Activated T-cell treated with anti-CD3 and anti-CD28 coated beads, Interleukin-2, amount 50 U/mL, for 48 hours (primary cell): ENCODE measurements at places on chromosomes 2 and 18.

DNA sequence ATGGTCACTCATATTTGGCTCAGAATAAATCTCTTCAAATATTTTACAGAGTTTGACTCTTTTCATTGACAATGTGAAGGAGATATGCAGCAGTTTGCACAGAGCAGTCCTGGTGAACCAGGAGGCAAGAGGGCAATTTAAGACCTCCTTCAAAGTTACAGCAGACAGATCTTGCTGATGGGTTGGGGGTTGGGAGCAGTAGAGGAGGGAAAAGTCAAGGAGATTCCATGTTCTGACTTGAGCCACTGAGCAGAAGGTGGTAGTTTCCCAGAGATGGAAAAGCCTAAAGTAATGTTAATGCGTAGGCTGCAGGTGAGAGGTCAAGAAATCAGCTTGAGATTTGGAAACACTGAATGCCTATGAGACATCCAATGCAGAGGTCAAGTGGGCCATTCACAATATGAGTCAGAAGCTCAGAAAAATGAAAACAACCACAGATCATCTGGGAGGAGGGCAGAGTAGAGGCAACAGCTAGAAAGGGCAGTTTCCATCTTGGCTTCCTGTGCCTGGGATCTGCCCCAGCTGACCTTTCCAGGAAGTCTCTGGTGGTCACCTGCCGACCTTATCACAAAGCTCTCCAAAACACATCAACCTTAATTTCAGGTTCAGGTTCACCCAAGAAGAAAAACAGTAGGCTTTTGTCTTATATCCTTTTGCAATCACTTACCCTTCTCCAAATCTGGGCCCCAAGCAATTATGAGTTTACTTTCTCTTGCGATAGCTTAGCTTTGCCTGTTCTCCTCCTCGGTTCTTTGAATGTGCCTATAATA lies 197.5 kb upstream of the ARL4C start:
- DNase-seq, result no peak

DNA sequence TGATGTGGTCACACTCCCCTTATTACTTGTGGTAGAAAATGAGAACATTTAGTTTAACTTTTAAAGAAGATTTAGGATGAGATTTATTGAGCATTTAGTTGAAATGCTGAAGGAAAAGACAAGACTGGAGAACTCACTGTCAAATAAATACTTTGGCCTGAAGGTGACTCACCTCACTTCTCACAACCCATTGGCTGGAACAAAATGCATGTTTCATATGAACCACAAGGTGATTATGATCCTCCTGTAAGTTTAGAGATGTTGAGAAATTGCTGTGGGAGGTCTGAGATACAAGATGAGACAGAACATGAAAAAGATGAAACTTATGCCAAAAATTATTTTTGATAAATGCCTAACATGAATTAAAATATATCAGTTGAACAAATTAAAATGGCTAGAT lies 1004.5 kb downstream of the SOCS6 start:
- no peak for DNase-seq

DNA sequence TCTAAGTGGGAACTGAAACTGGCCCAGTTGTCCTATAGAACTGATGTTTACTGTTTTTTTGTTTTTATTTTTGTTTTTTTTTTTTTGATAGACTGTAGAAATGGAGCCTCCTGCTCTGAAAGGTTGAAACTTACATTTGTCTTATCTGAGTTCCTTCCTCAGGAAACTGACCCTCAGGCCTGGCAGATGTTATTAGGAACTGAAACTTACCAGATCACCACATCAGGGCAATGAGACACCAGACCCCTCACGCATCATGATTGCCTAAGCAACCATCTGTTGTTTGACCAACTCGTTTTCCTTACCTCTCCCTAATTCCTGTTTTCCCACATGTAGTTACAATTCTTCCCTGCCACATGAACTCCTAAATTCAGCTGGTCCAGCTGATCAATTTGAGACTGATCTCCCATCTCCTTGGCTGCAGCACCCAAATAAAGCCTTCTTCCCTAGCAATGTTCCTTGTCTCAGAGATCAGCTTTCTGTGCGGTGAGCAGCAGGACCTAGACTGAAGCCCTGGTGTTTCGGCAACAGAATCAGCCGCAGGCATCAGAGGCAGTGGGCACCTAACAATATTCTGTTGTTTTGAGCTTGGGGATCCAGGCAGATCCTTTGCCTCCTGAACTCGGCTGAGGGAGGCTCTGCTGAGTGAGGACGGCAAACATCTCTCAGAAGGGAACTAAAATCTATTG lies 96.8 kb downstream of the MSH2 start:
- no peak for DNase-seq

DNA sequence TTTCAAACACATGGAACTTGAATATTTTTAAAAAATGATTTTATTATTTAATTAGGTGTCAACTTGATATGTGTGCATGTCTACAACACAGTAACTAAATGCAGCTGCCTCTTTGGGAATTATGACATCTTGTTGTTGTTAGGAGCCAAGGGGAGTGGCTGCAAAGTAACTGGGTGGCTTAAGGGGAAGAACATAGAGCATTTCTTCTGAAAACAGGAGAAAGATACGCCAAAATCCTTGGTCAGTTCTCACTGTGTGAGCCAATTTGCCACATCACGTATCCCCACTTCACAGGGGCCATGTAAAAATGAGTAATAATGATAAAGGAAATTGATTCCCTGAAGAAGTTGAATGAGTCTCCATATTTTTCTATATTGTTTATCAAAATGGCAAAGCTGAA lies 309.8 kb upstream of the COL3A1 start:
- DNase-seq, result no peak

GRCh38 chr2:191791953-191792560 lies 54.8 kb downstream of the CAVIN2 start:
- no peak for DNase-seq
